ENCODE measurements at places on chromosomes 13 and 19.

- peak; percentile 46 for DNase-seq
Measured at GRCh38 chr13:27442071-27442647, 8.2 kb downstream of the MTIF3 start.

GRCh38 chr19:7507884-7508283 is 8.0 kb upstream of the ZNF358 start:
- DNase-seq: peak; percentile 45

DNA sequence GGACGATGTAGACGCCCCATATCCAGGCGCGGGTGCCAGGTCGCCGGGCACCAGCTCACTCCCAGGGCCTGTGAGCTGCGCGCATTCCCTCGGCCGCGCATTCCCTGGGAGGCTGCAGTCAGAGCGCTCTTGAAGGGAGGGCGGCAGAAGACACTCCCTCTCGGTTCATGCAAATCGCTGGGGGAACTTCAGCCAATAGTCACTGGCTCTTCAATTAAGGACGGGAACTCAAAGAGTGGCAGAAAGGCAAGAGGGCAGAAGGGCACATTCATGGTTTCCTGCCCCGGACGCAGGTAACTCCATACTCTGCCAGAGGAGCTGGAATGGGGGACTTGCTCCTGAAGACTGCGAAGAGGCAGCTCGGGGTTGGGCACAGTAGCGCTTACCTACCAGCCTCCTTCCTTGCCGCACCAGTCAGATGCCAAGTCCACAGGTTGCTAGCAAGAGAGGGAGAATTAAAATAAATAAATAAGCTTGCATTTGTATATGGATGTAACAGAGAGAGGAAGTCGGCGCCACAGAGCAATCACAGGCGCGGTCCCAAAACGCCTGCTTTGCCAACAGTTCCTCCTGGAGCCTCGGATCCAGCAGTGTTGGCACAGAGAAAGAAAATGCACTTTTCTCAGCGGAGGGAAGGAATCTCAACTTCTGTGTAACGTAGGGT is 459 bp downstream of the PCDH20 start:
- no peak for DNase-seq

- DNase-seq: peak; percentile 39
Measured at GRCh38 chr13:50257646-50258045, 242.4 kb downstream of the KCNRG start.
